Panc1 (cell line): ENCODE measurements at places on chromosomes 2 and 18. TPM values are rescaled to one million over a fixed set of nuclear protein-coding genes. Genes with fewer than 3 reads are reported as not detected.

- H3K4me3 ChIP-seq = no peak overlapping the region
- no peak overlapping the region for H3K27ac ChIP-seq
- no peaks in the 10 kb centered on the region for H3K36me3 ChIP-seq
- no peaks in the 10 kb centered on the region; the same call in none of the 2 replicates for H3K4me1 ChIP-seq
- DNase-seq = no peak
- H3K27me3 ChIP-seq = no peaks in the 10 kb centered on the region
Observed at GRCh38 chr2:42030200-42030759, 17.5 kb upstream of the PKDCC start.

- no peak overlapping the region for H3K27ac ChIP-seq
- no peaks in the 10 kb centered on the region for H3K4me1 ChIP-seq
- H3K27me3 ChIP-seq = peaks cover 6% of the 10 kb centered on the region
- DNase-seq = peak; percentile 13
- no peaks in the 10 kb centered on the region for H3K36me3 ChIP-seq
- no peak overlapping the region for H3K4me3 ChIP-seq
Observed at GRCh38 chr2:178700922-178701342, 106.3 kb downstream of the TTN start.

GRCh38 chr18:58190842-58191530 lies 147.0 kb downstream of the NEDD4L start:
- H3K4me1 ChIP-seq = peaks cover 24% of the 10 kb centered on the region
- no peak overlapping the region; the same call in 1 of the 2 replicates for H3K27ac ChIP-seq
- DNase-seq = no peak
- H3K4me3 ChIP-seq = no peak overlapping the region

DNA sequence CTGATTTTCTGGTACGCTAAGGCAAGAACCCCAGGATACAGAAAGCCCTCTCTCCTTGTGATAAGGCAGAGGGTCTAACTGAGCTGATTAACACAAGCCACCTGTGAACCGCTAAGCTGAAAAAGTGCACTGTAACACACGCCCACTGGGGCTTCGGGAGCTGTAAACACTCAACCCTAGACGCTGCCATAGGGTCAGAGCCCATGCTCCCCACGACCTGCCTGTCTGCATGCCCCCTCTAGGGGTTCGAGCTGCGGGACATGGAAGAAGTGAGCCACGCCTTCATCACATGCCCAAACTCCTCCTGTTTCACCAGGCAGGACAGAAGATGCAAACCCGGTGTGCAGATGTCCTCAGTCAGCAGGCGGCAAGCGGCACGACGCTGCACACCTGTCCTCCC lies 173.9 kb upstream of the RAB12 start:
- no peaks in the 10 kb centered on the region; the same call in 1 of the 2 replicates for H3K27me3 ChIP-seq
- H3K27ac ChIP-seq = no peak overlapping the region
- H3K36me3 ChIP-seq = no peaks in the 10 kb centered on the region
- no peak overlapping the region for H3K4me3 ChIP-seq
- no peak for DNase-seq
- H3K4me1 ChIP-seq = no peaks in the 10 kb centered on the region

DNA sequence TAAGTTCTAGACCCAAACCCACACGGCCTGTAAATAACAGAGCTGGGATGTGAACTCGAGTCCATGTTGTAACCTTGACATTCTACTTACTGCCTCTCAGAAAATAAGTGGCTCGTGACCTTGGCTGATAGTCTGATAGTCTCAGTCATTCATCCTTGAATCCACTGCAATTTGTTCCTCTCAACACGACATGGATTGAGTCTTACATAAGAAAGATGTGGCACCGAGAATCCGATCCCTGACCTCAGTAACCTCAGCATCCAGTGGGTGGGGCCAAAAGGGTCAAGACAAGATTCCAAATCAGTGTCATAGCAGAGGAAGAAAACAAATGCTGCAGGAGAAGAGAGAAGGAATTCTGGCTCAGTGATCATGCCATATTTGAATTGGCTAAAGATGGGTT lies 97.6 kb downstream of the MAPRE2 start:
- no peaks in the 10 kb centered on the region for H3K4me1 ChIP-seq
- no peak overlapping the region for H3K27ac ChIP-seq
- no peak overlapping the region for H3K4me3 ChIP-seq
- H3K27me3 ChIP-seq = no peaks in the 10 kb centered on the region
- DNase-seq = no peak
- H3K36me3 ChIP-seq = no peaks in the 10 kb centered on the region

- no peaks in the 10 kb centered on the region for H3K27me3 ChIP-seq
- no peaks in the 10 kb centered on the region for H3K36me3 ChIP-seq
- H3K4me1 ChIP-seq = no peaks in the 10 kb centered on the region
- no peak overlapping the region for H3K27ac ChIP-seq
- DNase-seq = no peak
- no peak overlapping the region for H3K4me3 ChIP-seq
Observed at GRCh38 chr18:47260120-47260923, 8.9 kb upstream of the SKOR2 start.

- DNase-seq = no peak
- H3K27me3 ChIP-seq = no peaks in the 10 kb centered on the region; the same call in 1 of the 2 replicates
- no peak overlapping the region for H3K4me3 ChIP-seq
- H3K27ac ChIP-seq = no peak overlapping the region
- H3K36me3 ChIP-seq = no peaks in the 10 kb centered on the region
- peaks cover 5% of the 10 kb centered on the region for H3K4me1 ChIP-seq
Observed at GRCh38 chr2:101987832-101988231, 3.9 kb upstream of the IL1R2 start.

- peak overlapping the region; percentile 32 for H3K4me3 ChIP-seq
- H3K36me3 ChIP-seq = no peaks in the 10 kb centered on the region; the same call in none of the 2 replicates
- no peaks in the 10 kb centered on the region for H3K4me1 ChIP-seq
- H3K27me3 ChIP-seq = peaks cover 33% of the 10 kb centered on the region
- no peak overlapping the region for H3K27ac ChIP-seq
Observed at GRCh38 chr2:179860255-179861026, 971 bp downstream of the ZNF385B start.

DNA sequence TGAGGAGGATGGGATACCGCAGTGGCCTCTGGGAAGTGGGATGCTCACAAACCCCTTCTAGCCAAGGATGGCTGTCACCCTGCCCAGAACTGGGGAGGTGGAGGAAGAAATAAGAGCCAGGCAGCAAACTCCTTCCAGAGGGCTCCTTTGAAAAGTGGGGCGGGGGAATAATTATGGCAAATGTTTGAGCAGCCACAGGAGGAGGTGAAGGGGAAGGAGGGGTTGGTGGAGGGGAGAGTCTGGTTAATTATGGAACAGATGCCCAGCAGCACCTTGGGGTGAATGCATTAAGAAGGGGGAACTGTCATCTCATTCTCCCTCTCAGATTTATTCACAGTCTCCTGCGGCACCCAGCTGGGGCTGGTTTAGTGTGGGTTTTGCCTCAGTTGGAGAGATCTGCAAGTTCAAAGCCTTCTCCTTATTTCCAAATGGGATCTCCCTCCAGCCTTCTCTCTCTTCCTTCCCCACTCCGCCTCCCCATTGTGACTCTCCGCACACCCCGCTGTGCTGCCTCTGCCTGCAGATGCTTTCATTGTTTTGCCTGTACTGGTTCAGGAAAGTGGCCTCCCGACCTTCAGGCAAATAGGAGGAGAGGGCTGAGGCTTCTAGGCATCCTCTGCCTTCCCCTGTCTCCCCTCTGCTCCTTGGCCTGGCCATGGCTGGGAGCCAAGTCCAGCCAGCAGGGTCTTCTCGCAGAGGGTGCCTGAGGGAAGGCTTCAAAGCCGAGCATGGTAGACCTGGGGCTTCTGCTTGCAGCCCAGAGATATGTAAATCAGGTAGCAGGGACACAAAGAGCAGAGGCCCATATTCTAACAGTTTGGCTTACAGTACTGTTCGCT lies 457.2 kb upstream of the MEX3C start:
- H3K27ac ChIP-seq = no peak overlapping the region
- no peaks in the 10 kb centered on the region for H3K4me1 ChIP-seq
- no peaks in the 10 kb centered on the region for H3K36me3 ChIP-seq
- no peak for DNase-seq
- no peaks in the 10 kb centered on the region for H3K27me3 ChIP-seq

DNA sequence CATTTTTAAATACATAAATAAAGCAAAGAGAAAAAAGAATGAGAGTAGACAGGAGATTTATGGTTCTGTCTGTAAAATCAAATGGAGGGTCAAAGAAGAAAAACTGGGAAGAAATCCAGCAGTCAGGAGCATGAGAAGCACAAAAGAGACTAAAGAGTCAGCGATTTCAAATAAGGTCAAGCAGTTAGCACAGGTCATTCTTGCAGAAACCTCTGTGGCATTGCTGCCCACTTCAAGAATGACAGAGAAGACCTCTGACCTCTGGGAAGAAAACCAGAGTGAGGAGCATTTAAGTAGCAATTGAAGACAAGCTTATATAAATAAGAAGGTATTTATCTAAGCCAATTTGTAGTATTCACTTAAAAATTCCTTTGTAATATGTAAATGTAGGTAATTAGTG lies 172.0 kb upstream of the SPOPL start:
- no peak for DNase-seq
- H3K27ac ChIP-seq = no peak overlapping the region
- H3K4me3 ChIP-seq = no peak overlapping the region
- no peaks in the 10 kb centered on the region for H3K27me3 ChIP-seq

DNA sequence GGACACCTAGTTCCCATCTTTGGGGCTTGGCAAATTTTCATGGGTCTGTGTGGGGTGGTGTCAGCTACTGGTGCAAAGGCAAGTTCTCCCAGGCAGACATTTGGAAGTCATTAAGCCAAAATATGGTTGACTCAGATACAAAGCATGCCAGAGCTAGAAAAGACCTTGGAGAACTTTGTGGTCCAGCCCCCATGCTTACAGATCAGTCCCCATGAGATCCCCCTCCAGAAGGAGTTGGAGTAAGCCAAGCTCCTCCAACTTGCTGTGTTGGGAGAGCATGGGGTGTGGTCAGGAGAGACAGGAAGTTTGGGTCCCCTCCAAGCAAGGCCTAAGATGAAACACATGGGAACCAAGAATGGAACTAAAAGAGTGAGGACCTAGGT lies 224.5 kb downstream of the CYP26B1 start:
- no peaks in the 10 kb centered on the region for H3K4me1 ChIP-seq
- DNase-seq = no peak
- H3K4me3 ChIP-seq = no peak overlapping the region
- no peaks in the 10 kb centered on the region for H3K27me3 ChIP-seq
- no peaks in the 10 kb centered on the region for H3K36me3 ChIP-seq
- H3K27ac ChIP-seq = no peak overlapping the region

Gene RTP5
- not detected for total RNA-seq

Gene SAG
- not detected for total RNA-seq
